ENCODE measurements at places on chromosomes 7 and 10.

DNA sequence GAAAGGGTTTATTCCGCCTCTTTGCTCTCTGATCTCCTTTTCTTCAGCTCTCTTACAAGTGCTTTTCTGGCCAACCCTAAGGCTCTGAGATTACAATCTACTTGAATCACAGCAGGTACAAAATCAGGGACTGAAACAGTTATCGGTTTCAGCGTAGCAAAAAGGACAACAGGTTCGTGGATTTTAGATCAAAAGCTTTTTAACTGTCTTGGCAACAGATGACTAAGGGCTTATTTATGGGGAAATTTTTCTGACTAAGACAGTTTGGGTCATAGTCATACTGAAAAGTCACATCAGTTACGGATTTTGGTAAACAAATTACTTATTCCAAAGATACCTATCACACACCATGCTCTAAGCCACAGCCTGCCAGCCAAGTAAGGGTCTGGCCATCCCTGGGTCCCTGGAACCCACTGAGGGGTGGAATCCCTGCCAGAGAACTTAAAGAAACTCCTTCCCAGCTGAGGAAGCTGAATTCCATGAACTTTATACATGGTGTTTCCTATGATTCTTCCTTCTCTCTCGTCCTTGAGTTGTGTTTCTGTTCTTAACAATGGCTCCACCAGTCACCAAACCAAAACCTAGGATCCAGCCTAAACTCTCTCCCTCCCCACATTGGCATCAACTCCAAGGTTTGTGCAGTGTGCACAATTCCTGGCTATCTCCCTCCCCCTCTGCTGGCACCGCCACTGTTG is 169.3 kb downstream of the FAM107B start:
- DNase-seq = no peak

- no peak for DNase-seq
Observed at GRCh38 chr7:128879939-128880746, 17.5 kb downstream of the ATP6V1F start.

GRCh38 chr7:2084781-2085505 is 147.8 kb downstream of the MAD1L1 start:
- DNase-seq = no peak

- DNase-seq = peak; percentile 62
Observed at GRCh38 chr7:44072364-44073231, 7.2 kb upstream of the PGAM2 start.

DNA sequence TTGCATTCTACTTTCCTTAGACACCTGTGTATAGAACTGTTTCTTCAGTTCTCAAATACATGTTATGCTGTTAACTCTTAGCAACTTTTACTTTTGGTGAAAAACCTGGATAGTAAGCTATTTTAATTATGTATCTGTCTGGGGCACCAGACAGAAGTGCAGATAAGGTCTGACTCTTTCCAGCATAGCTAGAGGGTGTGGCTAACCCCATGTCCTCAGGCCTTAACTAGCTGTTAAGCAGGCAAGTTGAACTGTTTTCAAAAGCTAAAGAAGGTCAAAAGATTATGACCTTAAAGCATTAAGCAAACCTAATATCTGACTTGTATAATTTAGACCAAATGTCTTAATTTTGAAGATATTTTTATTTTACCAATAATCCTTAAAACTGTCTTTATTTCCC is 45.1 kb upstream of the INHBA start:
- no peak for DNase-seq

- DNase-seq = no peak
Observed at GRCh38 chr7:139651308-139651707, 126.5 kb downstream of the HIPK2 start.

GRCh38 chr10:124665980-124666379 is 78.2 kb downstream of the FAM53B start:
- no peak for DNase-seq

- no peak for DNase-seq
Observed at GRCh38 chr7:130595986-130596385, 72.6 kb downstream of the COPG2 start.

GRCh38 chr7:81949306-81949705 is 179.5 kb upstream of the HGF start:
- DNase-seq = no peak

DNA sequence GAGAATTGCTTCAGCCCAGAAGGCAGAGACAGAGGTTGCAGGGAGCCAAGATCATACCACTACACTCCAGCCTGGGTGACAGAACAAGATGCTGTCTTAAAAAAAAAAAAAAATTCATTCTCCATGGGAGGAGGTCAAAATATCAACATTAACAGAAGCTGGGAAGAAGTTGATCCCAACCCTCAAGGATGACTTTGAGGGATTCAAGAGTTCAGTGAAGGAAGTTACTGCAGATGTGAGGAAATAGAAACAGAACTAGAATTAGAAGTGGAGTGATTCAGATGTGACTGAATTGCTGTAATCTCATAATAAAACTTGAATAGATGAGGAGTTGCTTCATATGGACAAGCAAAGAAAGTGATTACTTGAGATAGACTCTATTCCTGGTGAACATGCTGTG is 19.7 kb upstream of the RPEL1 start:
- peak; percentile 59 for DNase-seq

DNA sequence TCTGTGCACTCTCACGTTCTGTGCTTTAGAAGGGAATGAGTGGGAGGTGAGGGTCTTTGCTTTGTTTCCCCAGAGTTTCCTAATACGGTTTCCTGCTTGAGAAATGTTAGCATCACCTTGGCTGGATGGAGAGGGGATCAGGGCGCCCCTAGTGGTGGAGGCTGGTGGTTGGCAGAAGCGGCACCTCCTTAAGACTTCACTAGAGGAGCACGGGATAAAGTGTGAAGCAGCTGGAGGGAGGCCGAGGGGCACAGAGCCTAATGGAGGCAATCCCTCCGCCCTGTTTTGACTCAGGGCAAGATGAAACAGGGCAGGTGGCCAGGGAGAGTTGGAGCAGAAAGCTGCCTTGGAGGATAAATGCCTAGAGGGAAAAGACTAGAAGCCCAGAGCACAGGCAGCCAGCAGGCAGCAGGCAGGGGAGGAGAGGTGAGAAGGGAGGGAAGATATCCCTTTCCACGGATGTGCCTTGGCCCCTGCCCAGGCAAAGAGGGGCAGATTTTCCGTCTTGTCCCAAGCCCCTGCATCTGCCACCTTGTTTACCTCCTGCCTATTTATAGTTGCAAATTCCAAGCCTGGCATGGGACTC is 56.0 kb upstream of the BTRC start:
- no peak for DNase-seq

- no peak for DNase-seq
Observed at GRCh38 chr10:95350830-95351228, 60.0 kb upstream of the PDLIM1 start.

DNA sequence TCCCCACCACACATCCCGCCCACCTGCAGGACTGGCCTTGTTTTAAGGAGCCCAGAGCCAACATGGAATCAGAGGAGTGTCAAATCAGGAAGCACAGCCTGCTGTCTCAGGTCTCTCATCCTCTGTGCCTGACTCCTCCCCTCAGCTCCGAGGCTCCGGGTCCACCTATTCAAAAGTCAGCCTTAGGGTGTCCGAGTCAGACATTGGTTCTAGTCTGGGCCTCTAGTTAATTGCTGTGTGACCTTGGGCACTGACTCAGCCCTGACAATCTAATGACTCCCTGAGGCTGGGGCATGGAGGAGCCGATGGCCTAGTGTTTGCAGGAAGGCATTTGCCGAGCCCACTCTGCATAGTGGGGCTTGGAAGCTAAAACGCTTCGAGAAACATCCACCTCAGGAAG is 223.1 kb upstream of the PPP2R2D start:
- no peak for DNase-seq

- DNase-seq = no peak
Observed at GRCh38 chr10:122021828-122022227, 32.9 kb downstream of the TACC2 start.

DNA sequence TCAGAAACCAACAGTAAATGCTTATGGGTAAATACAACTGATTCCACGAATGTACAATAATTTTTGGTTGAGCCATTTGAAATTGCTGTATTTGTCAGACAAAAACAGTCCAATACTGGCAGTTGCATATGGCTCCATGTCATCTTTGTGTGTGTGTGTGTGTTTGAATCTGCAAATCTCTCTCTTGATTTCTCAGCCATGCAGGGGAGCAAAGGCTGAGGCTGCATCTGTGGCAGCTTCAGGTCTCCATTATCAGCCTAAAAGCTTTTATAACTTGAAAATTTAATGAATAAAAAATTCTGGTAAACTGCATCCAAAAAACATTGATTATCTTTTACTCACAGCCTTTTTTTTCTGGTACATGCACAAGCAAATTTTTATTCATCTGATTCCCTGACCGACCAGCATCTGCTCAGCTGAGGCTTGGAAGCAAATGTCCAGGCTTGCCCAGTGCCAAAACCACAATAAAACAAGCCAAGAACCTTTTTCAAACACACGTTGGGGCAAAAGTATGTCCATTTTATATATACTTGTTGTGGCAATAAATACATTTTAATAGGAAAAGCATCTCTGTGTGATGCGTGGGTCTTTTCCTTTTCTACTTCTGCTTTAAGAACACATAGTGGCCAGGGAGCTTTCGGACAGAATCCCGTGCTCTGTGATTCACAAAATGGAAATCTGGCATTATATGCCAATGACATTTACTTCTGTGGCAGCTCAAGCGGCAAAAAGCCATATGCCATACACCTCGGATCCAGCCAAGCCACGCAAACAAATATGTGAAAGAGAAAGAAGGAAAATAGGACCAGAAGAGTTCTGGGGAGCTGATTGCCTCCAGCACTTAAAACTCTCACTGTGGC is 275.6 kb upstream of the AOAH start:
- no peak for DNase-seq

GRCh38 chr10:49713266-49713665 is 33.8 kb downstream of the C10orf53 start:
- no peak for DNase-seq

DNA sequence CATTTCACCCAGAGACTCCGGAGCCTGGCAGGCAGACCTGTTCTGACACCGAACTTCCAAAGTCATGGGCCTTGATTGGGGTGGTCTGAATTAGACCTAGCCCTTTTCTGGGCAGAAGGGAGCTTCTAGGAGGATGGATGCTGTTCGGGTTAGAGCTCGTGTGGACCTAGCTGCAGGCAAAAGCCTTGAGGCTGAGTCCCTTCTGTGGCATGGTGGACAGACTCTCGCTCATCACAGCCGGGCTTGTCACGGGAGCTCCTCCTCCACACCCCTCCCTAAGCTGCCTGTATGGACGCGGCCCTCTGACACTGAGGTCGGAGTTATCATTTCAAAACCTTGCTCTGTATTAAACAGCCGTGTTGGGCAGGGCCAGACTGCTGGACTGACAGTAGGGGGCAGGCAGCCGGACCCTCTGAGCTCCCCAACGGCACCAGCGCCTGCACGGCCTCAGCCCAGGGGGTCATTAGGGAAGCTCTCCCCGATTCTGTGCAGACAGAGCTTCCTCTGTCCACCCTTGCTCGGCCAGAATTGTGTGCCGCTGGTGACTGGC is 2.2 kb downstream of the IRF5 start:
- DNase-seq = no peak

- DNase-seq = no peak
Observed at GRCh38 chr7:136692221-136692620, 176.2 kb upstream of the CHRM2 start.

GRCh38 chr10:29802171-29802570 is 167.4 kb upstream of the SVIL start:
- no peak for DNase-seq

DNA sequence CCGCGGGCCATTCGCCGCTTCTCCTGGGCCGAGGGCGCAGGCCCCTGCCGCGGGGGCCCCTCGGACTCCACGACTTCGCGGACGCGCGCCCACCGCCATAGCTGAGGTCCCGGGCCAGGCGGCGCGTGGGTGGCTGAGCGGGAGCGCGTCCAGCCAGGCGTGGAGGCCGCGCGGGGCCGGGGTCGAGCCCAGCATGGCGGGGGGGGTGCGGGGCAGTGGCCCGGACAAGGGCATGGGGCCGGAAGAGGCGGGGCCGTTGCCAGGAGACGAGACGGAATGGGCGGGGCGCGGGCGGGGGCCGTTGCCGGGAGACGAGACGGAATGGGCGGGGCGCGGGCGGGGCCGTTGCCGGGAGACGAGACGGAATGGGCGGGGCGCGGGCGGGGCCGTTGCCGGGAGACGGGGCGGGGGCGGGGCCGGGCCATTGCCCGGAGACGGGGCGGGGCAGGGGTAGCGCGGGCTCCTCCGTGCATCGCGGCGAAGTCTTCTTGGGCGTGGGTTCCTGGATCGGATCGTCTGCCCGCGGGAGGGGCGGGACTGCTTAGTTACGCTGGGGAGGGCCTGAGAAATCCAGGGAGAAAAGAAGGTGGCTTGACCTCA is 14.8 kb downstream of the ADAM8 start:
- DNase-seq = no peak

DNA sequence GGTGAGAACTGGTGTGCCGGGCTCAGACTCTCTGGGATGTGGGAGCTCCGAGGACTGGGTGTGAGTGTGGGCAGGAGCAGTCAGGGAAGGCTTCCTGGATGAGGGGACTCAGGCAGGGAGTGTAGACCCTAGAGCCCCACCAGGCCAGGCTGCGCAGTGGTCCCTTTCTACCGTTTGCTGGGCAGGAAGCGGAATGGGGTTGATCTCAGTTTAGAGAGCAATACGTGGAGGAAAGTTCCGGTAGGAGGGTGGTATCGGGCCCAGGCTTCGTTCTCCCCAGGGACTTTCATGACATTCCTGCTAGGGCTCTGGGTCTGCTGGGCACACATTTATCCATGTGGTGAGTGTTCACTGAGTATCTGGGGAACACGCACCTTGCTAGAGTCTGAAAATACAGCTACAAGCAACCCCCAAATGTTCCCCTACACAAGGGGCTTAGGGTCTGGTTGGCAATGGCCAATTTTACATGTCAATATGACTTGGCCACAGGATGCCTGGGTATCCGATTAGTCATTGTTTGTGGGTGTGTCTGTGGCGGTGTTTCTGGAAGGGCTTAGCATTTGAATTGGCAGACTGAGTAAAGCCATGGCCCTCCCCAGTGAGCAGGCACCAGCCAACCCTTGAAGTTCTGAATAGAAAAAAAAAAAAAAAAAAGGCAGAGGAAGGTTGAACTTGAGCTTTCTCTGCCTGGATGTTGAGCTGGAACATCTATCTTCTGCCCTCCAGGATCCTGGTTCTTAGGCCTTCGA is 20.8 kb downstream of the GHRHR start:
- peak; percentile 5 for DNase-seq

GRCh38 chr10:69333205-69333604 is 54.9 kb downstream of the HK1 start:
- no peak for DNase-seq

DNA sequence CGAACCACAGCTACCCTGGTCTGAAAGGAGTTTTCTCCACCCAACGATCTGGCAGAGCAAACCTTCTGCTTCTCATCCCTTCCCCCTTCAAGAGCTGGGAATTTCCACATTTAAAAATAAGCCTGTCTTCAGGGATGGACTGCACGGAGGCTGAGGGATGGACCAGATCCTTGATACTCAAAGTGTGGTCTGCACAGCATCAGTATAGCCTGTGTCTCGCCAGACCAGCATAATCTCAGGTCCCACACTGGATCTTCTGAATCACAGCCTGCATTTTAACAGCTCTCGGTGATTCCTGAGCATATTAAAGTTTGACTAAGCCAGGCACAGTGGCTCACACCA is 7.1 kb downstream of the KCNMA1 start:
- DNase-seq = no peak
